GM13976 (cell line): ENCODE measurements at places on chromosomes 7 and 10.

- DNase-seq: peak; percentile 81
These were observed at the start of gene GTF2IRD1 for GRCh38 chr7:74453322-74454011. TSS of gene GTF2IRD1 (plus strand) at chr7:74453906. CDS start at chr7:74508081, 54,175 bp downstream.

DNA sequence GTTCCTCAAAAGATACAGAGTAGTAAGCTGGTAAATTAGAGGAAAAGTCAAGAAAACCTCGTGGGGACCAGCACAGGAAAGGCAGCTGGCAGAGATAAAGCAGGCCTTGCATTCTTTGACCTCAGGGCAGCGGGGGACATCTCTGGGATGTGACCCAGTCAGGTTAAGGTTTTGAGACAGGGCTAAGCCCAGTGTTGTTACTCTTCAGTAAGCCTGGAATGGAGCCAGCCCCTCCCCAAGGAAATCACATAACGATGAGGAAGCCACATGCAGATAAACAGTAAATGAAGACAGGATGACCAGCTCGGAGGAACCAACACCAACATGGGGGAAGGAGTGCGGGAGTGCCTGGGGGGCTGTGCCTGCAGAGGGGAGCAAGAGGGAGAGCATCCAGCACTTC is 99.6 kb downstream of the JAZF1 start:
- no peak for DNase-seq

DNA sequence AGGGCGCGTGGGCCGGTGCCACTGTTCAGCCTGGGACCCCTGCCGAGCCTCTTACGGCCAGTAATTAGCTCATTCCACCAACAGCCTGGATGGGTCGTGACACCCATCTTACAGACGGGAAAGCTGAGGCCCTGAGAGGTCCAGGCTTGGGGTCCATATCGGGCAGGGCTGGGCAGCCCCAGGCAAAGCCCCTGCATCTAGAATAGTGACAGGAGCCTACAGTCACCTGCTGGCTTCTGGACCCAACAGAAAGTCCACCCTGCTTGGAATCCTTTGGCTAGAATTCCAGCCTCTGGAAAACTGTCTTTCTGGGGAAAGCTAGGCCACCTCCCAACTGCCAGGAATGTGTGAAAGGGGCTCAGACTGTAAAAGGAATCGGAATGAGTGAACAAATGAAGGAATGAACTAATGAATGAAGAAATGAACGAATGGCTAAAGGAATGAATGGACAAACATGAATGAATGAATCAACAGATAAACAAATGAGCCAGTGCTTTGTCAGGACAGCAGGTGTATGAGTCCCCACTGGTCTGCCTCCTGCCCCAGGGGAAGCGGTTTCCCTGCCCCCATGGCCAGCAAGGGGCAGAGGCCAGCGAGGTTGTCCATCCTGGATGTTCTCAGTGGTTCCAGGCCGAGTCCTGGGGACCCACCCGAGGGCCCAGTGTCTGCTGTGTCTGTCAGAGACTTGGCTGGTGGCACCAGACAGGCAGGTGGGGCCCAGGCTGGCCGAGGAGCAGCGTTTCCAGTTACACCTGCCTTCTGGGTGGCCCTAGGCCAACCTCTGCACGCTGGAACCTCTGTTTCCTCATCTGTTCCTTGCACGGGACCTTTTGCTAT is 24.1 kb upstream of the PDGFA start:
- no peak for DNase-seq

DNA sequence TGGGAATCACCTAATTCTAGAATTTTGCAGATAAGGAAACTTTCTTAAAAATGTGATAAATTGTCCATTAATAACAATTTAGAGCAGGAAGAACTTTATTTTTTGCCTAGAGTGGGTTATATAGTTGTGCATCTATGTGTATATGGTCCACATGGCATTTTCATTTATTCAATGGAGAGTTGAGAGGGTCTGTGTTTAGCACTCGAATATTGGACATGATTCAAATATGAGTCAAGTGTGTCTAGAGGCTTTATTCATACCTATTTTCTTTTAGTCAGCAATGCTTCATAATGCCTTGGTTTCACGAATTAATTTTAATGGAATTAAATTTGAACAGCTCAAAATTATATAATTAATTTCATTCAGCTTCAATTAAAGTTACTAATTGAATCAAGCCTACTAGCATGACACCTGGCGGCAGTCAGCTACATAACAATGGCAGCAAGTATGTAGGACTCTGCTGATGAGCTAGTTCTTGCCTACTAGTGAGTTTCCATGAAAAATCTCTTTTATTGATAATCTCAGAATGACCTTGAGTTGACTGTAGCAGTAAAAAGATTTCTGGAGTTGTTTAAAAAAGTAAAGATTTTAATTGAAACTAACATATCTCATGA is 17.7 kb downstream of the MDFIC start:
- no peak for DNase-seq

- no peak for DNase-seq
These were observed 140.4 kb downstream of the PIP4K2A start for GRCh38 chr10:22573820-22574569.

DNA sequence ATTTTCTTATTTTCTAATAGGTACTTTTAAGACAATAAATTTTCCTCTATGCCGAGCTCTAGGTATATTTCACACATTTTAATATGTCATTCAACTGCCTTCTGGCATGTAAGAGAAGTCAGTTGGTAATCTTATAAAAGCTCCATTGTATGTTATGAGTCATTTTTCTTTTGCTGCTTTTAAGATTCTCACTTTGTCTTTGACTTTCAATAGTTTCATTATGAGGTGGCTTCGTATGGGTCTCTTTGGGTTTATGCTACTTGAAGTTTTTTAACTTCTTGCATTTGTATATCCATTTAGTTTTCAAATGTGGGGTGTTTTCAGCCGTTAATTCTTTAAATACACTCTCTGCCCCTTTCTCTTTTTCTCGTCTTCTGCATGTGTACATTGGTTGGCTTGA is 80.5 kb downstream of the ABCA13 start:
- DNase-seq: peak; percentile 38

DNA sequence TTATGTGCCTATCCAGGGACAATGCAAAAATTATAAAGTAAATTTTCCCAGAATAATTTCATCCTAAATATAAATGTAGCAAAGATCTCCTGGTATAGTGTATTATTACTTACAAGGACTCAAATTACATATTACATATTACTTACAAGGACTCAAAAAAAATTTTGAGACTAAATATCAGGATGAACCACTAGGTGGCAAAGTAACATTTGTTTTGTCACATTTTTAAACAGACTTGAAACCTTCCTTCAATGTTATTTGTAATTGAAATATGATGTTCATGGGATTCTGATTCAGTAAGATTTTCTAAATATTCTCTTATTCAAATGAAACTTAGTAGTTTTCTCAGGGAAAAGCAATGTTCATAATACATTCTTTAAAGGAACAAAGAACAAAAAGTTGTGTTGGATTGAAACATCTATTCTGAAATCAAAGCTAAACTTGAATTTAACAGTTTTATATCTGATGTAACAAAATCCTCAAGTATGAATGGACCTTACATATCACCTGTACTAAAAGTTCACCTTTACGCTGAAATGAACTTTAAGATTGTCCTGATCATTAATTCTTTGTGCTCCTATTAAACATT is 74.3 kb upstream of the GNAI1 start:
- DNase-seq: peak; percentile 36

DNA sequence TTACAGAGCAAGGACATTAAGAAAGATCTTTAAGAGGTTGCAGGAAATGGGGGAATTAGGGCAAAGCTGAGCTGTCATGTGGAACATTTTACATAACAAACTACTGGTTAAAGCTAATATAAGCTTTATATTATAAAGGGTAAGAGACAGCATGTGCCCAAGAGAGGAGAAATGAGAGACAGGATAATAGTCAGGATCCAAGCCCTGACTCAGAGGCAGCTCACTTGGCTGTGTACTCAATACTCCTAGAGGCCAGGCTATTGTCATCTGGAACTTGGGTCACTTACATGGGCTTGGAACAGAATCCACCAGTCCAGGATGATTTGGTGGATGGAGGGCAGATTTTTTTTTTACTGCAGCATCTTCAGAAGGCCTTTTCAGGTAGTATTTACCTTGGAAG is 418.6 kb upstream of the ZMIZ1 start:
- DNase-seq: no peak

- DNase-seq: no peak
These were observed 3.6 kb upstream of the EVX1 start for GRCh38 chr7:27238979-27239386.

DNA sequence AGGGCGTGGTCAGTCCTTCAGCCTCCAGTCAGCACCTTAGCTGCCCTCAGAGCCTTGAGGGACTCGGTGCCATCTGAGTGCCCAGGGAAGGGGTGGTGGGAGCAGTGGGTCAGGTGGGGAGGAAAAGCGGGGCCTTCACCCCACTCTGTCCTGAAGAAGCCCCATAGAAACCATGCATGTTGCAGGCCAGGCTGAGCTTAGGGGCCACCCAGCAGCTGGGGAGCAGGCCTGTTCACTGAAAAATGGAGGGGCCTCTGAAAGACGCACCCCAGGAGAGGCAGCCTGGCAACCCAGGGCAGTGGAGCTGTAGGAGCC is 144.3 kb downstream of the GRID1 start:
- DNase-seq: no peak

DNA sequence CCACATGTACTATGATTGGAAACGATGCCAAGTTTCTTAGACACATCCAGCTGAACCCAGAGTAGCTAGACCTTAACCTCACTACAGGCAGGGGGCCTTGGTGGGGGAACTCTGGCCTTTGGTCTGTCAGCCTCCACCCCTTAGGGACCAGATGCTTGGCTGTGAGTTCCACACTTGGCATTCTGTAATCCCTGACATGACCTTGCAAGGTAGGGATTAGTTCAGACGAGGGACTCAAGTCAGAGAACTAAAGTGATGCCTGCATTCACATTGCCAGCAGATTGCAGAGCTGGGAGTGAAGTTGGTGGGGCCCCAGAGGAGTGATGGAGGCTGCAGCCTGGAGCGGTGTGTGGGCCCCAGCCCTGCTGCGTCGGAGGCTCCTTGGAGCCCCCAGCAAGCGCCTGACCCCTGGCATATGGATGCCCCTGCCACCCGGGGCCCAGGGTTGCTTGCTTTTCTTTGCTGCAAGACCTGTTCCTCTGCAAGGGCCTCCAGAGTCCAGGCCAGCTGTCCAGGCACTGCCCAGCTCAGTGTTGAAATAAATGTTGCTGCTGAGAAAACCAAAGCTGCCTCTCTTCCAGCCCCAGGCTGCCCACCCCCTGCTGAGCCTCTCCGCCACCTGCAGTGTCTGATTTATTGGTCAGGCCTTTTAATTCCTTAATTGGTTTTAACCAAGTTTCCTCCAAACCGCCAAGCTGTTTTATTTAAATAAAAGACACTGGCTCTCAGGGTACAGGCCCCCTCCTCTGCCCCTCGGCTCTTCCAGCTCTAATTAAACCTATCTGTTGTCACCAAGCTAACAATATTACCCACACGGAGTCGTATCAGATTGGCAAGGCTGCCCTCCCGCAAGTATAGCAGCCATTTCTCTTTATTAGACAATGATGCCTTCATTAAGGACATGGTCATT is 4.7 kb downstream of the NPTX2 start:
- no peak for DNase-seq

DNA sequence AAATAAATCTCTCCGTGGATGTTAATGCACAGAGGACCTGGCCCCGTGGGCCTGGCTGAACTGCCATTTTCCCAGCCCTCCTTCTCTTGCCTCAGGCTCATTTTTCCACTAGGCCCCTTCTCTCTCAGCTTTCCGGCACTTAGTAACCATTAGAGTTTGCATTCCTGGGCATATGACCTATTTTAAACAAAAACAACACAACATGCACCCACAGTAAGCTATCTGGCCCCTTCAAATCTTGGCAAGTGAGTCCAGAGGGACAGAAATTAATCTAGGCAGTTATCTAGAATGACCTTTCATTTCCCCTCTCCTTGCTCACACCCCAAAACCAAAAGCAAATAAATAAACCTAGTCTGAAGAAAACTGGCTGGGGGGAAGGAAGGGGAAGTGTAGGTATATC is 11.7 kb downstream of the FBXW4 start:
- peak; percentile 23 for DNase-seq
